ENCODE measurements at places on chromosomes 5 and 9.

DNA sequence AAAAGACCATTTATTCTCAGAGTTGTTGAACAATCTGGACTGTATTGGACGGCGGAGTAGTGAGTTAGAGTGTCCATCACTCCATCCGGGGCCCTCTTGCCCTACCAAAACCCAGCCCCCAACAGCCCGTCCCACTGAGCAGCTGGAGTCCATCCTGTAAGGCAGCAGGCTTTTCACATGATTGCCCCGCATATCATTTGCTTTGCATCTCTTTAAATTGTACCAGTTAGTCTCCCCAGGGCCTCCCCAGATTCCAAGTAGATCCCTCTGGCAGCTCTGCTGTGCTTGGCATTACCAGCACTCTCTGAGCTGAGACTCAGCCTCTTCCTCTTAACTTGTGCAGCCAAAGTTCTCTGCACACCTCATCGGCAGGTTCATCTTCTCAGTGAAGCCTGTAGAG lies 48.6 kb upstream of the ADCY2 start:
- DNase-seq, result no peak

DNA sequence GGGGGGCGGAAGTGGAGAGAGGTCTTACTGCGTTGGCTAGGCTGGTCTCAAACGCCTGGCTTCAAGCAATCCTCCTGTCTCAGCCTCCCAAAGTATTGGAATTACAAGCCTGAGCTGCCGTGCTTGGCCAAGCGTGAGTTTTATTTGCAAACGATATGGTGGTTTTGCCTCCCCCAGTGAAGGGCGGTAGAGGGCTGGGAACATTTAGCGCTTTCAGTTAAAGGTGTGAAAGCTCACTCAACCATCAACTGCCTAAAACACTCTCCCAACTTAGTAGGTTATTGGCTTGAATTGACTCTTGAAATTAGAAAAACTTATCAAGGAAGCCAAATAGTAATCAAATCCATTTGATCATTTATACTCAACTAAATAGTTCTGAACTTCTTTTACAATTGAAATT lies 156.3 kb downstream of the ESM1 start:
- DNase-seq, result no peak

DNA sequence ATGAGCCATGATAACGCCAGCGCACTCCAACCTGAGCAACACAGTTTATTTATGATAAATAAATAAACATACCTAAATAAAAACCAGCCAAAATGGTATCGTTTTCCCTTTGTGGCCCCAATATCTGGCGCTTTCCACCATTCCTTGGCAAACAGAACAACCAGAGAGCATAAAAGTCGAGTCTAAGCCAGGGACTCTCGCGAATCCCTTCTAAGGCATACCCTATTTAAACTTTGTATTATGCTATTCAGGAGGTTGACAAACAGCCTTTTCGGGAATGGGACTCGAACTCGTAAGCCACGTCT lies 386 bp upstream of the MATR3 start:
- no peak for DNase-seq

DNA sequence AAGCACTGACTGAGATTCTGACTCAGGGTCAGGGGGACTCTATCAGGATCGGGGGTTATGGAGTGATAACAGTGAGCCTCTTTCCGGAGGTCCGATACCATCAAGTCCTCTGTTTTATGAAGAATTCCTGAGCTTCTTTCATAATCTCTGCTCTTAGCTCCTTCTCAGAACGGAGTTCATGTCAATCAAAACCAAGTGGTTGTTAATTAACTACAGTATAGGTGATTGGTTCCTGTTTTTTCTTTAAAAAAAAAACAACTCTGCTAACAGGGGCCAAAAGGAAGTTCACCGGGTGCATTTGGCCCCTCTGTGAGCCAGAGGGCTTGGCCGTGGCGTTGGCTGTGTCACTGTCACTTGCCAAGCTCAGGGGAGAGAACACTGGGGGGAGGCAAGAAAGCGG lies 4.0 kb downstream of the GFI1B start:
- no peak for DNase-seq

DNA sequence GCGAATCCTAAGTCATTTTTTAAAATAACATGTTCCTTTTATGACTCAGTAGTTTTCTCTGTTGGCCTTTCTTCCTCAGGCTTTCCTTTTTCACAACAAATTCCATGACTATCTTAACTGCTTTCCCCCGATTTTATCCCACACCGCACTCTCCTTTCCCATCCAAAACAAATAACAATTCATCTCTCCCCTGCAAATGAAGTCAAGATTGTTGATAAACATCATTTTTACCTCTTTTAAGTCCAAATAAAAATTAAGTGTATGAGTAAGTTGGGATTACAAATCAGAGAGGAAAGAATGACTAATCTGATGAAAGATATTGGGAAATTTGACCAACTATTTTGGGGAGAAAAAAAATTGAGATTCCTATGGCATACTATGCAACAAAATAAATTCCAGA lies 47.3 kb downstream of the SEC61B start:
- DNase-seq, result no peak

DNA sequence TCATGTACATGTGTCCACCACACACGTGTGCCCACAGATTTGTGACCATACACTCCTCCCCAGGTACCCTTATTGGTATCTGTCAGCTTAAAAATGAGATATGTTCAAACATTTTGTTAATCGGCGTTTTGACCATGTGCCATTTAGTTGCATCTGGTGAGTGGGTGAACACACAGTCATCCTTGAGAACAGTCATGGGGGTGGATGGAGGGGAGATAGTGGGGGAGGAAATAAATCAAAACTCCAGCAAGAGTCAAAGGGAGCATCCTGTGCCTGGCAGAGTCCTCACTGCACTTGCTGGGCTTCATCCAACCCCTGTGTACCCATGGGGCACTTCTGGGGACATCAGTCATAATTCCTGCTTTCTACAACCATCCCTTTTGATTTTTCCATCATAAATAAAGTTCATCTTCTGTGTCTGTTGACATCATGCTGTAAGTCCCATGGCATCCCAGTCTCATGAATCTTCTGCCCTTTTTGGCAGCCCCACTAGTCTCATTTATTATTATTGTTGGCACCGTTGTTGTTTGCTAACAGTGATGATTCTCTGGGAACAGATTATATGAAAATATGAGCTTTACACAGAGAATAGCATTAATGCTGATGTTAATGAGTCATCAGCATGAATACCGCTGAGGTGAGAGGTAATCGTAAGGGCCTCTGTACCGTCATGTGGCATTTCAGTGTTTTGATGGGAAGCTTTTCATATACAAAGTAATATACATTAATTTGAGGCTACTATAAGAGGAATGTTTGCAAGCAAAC lies 24.4 kb upstream of the CLK4 start:
- DNase-seq, result no peak

GRCh38 chr5:60024104-60024503 lies 130.6 kb upstream of the PDE4D start:
- DNase-seq, result no peak

DNA sequence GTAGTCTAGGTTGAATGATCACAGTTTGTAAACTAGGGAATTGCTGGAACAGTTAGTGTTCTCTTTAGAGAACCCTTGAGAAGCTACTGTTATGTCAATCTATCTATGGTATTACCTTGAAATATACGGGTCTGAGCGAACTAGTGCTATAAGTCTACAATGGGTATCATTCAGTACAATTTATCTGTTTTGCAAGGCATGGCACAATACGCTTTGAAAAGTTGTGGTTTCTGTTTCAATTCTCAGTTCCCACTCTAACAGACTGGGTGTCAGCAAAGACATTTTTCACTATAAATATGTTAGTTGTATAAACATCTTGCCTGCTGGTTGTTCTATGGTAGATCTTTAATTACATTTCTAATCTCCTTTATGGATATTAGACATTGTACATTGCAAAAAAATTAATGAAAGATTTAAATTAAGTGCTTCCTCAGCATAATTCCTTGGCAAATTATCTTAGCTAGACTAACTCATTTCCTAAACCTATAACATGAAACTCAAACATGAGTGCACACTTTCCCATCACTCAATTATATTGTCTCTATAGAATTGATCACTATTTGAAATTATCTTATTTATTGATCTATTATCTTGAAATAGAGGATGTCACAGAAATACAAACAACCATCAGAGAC lies 24.9 kb upstream of the SLCO6A1 start:
- no peak for DNase-seq

- no peak for DNase-seq
These were observed 47.1 kb downstream of the EHMT1 start for GRCh38 chr9:137665697-137666512.

- DNase-seq, result no peak
These were observed 169.7 kb upstream of the MAST4 start for GRCh38 chr5:66426259-66427138.

GRCh38 chr9:33429256-33429985 lies 18.0 kb downstream of the AQP3 start:
- no peak for DNase-seq

DNA sequence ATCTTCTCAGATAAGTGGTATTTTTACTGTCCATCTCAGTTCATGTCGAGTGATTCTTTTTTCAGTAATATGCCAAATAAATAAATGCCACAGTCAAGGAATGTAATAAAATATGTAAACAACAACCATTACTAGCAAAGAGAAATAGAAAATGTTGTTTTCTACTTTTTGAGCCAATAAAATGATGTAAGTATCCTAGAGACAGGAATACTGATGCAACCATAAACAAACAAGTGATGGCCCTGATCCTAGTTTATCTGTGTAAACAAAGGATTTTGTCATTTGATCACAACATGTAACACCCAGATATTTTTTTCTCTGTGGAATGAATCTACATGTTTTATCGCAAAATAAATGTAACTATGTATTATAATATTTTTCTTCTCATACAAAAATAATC lies 1852.8 kb downstream of the EFNA5 start:
- no peak for DNase-seq

DNA sequence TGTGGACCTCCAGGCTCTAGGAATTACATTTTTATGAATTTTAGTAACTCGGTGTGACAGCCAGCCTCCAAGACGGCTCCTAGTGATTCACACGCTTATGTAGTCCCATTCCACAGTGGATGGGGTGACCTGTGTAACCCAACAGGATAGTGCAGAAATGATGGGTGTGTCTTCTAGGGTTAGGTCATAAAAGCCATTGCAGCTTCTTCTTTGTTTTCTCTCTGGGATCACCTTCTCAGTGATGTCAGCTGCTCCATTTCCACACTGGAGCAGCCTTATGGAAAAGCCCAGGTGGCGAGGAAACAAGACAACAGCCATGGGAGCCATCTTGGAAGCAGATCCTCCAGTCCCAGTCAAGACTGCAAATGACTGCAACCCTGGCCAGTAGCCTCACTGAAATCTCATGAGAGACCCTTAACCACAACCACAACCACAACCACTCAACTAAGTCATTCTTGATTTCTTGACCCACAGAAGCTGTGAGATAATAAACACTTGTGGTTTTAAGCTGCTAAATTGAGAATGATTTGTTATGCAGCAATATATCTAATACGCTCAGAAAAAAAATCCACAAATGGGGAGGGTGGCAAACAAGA lies 5.1 kb upstream of the GNPDA1 start:
- DNase-seq, result no peak

GRCh38 chr5:149762958-149763630 lies 33.0 kb downstream of the PPARGC1B start:
- DNase-seq, result no peak

Data from HS-27A (cell line).